ENCODE measurements at places on chromosomes 16 and 17.

DNA sequence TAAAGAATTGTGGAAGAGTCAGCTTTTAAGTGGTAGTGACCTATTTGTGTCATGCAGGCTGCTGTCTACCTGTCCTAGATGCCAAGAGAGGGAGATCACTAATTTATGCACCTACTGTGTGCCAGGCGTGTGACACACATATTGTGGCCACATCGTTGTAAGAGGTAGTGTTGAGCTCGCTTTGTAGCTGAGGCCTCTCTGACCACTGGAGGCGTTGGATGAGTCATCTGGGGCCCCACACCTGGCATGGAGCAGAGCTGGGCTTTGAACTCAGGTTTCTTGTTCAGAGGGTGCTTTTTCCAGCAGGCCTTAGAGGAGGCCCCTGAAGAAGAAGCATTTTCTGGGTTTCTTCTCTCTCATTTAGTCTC, 52.3 kb upstream of the LGALS9 start:
- no peak for DNase-seq

DNA sequence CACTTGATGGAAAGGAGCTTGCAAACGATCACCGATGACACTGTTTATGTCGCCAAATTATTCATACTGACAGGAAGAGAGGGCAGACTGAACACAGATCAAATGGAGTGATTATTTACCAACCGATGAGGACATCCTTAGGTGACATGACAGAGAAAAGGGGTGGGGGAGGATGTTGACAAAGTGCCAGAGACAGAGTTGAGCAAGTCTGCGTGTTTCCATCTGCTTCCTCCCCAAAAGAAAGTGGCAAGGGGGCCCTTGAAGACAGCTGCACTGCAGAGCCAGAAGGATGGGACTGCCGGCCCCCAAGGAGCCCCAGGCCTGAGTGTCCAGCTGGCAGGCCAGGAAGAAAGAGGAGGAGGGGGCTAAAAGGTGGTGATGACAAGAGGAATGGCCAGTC, 191.0 kb upstream of the RPL38 start:
- DNase-seq: peak; percentile 88

GRCh38 chr17:35374766-35375344, 1.4 kb upstream of the SLFN11 start:
- no peak for DNase-seq

DNA sequence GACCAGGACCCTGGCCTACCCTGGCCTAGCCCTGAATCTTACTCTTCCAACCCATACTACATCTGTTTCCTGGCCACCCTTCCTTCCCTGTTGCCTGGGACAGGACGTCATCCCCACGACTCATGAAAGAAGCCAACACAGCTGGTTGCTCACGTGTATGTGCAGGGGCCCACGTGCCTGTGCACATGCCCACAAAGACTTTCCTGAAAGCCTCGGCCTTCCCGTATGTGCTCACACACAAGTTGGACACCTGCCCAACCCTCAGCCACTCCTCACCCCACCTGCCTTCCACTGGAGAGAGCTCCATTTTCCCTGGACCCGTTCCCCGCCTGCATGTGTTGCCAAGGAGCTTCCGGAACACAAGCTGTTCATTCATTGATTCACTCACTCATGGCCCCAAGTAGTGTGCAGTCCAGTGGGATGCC, 7.0 kb downstream of the PLXDC1 start:
- no peak for DNase-seq

GRCh38 chr17:13321951-13322701, 279.6 kb downstream of the HS3ST3A1 start:
- DNase-seq: no peak

GRCh38 chr17:82486231-82487094, 27.9 kb downstream of the NARF start:
- DNase-seq: no peak

GRCh38 chr17:50608700-50609379, 25.8 kb upstream of the ABCC3 start:
- DNase-seq: peak; percentile 91

GRCh38 chr17:64441772-64442540, 7.0 kb upstream of the MILR1 start:
- no peak for DNase-seq

DNA sequence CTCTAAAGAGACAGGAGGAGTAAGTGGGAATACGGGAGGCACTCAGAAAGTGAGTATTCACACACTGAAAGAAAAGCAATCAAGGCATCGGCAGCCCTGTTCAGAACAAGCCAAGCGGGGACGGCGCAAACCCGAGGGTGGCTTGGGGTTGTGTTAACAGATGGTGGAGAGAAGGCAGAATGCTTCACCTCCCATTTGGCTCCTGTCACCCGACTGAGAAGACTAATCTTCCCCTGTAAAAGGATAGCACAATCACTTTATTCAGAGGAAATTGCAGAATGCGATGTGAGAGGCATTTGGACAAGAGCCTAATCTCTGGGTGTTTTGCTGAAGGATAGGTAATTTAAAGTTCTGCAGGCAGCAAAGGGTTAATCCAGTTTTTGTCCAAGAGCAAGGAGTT, 119.3 kb upstream of the WSCD1 start:
- DNase-seq: peak; percentile 92

DNA sequence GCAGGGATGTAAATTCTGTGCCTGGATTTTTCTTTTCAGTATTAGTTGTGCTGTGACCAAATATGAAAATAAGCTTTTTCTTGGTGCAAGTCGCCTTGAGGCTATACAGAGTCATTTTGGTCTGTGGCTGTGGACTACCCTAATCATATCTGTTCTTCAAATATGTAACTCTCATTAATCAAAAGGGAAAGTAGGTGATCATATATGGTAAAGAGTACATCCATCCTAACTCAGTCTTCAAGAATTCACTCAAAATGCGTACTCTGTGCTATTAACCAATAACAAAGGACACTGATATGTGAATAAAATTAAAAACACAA, 2.6 kb downstream of the CPD start:
- DNase-seq: no peak

DNA sequence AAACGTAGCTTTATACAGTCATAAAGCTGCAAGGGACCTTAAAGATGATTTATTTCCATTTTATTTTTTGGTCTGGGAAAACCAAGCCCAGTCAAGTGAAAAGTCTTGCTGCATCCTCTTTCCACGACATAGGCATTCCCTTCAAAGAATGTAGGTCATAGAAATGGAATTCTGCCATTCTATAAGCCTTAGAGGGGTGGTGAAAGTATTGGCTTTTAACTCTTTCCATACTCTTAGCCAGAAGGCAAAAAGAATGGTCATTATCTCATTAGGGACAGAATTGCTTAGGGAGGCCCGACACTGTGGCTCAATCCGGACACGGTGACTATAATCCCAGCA, 7.9 kb upstream of the MSL1 start:
- DNase-seq: peak; percentile 45

DNA sequence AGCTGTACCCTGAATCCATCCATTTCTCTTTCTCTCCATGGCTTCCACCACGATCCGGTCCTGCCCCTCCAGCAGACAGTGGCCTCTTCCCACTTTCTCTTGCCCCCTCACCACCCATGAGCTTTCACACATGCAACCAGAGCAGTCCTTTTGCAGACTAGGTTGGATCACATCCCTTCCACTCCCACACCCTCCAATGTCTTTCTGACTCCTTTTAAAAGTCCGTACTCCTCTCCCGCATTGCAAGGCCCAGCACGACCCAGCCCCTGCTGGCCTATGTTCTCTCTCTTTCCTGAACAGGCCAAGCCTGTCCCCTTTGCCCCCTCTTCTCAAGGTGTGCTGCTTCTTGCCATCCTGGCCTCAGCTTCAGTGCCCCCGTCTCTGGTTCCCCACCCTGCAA, 22.5 kb upstream of the DNAI2 start:
- no peak for DNase-seq

- no peak for DNase-seq
These were observed at the start of gene CD300H for GRCh38 chr17:74567397-74567796. Gene CD300H, minus strand, starts transcription at chr17:74567509.

GRCh38 chr16:57128771-57129389, 36.5 kb downstream of the CPNE2 start:
- no peak for DNase-seq

GRCh38 chr17:82305727-82306300, 11.6 kb downstream of the CD7 start:
- no peak for DNase-seq

- peak; percentile 98 for DNase-seq
These were observed 65.6 kb downstream of the PDPK1 start for GRCh38 chr16:2603165-2604015.

DNA sequence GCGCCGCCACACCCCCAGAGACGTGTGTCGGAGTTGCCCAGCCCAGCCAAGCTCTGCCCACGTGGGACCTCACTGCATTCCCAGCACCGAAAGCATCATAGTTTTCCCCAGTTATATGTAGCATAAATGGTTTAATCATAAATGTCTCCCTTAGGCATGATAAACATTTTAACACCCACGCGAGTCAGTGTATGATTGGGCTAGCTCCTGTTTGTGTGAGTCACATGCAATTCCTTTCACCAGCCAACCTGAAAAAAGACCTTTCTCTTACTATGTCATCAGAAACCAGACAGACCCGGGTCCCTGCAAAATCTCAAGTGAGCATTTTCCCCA, 9.2 kb downstream of the TAF1C start:
- DNase-seq: no peak

DNA sequence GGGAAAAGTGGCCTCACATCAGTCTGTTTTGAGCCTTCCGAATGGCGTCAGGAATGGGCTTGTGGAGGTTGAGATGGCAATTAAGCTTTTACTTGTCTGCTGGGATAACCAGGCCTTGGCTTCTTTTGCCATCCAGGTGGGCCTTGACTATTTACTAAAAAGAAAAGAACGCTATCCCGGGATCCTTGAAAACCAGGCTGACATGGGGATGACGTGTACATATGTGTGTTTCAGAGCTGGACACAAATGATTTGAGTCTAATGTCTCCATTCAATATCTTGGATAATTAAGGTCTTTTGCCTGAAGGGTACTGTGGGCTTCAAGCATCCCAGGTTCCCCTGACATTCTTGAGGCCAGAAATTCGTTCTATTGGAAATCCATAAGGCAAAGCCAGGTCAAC, 32.6 kb upstream of the HOXB13 start:
- no peak for DNase-seq

DNA sequence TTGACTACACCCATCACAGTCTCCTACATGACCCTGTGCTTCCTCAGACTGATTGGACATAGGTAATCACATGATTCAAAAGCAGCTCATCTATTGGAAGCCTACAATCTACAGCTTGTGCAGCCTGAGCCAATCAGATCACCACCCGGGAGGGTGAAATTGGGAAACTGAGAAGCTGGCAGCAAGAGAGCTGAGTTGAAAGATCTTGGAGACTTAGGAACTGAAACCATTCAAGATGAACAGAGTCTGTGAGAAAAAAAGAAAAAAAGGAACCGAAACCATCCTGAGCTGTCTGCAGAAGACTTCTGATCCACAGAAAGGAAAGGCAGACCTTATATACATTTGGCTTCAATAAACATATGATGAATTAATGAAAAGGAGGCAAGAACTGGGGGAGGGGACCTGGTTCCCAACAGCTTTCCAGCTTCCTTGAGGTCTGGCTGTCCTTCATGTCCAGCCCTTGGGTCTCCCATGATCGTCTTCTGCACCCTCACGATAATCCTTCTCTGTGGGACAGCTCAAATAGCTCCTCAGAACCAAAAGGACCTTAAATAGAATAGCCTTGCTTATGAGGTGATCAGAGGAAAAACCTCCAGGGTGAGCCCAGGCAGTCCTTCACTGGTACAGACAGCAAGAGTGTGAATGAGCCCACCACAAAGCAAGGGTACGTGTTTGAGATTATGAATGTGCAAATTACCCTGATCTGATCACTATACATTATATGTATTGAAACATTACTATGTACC, 32.6 kb downstream of the PLXDC1 start:
- no peak for DNase-seq

- DNase-seq: peak; percentile 94
These were observed 1.2 kb upstream of the HEXIM1 start for GRCh38 chr17:45146890-45147580.

- DNase-seq: peak; percentile 66
These were observed 858 bp upstream of the ASPSCR1 start for GRCh38 chr17:81976332-81977210.

GRCh38 chr17:76458580-76459490, 5.9 kb upstream of the UBE2O start:
- DNase-seq: peak; percentile 65

- no peak for DNase-seq
These were observed 9.4 kb upstream of the CMTM4 start for GRCh38 chr16:66705790-66706505.

GRCh38 chr17:45855691-45856336, 11.1 kb downstream of the SPPL2C start:
- DNase-seq: no peak

DNA sequence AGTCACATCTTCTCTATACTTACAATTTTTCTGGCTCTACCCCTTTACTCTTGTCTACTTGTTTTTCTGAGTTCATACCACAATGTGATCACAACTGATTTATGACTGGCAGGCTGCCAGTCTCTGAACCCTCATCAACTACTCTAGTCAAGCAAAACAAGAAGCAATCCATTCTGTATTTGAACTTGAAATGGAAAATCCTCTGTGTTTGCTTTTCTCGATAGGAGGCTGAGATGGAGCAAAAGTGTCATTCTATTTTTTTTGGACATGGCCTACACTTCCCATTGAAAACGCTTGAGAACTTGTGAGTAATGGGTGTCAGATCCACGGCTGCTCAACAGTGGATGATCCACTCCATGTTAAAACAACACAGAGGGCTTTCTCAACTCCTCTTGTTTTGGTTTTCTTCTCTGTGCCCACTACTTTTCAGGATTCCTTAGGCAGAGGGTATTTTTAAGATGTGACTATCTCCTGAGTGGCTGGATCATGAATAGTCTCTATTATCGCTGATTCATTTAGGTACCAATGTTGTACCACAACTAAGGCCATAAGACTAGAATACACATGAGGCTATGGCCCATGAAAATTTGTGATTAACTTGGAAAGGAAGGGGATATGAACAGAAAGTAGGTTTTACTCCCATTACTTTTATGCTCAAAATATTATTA, 11.7 kb downstream of the TMEM100 start:
- no peak for DNase-seq

GRCh38 chr17:61562287-61562686, 28.7 kb downstream of the NACA2 start:
- DNase-seq: no peak

GRCh38 chr17:49848019-49848473, at the start of gene TAC4:
Gene TAC4, minus strand, starts transcription at chr17:49848069. Its CDS starts 52 bp downstream, at chr17:49848017.
- DNase-seq: peak; percentile 51

DNA sequence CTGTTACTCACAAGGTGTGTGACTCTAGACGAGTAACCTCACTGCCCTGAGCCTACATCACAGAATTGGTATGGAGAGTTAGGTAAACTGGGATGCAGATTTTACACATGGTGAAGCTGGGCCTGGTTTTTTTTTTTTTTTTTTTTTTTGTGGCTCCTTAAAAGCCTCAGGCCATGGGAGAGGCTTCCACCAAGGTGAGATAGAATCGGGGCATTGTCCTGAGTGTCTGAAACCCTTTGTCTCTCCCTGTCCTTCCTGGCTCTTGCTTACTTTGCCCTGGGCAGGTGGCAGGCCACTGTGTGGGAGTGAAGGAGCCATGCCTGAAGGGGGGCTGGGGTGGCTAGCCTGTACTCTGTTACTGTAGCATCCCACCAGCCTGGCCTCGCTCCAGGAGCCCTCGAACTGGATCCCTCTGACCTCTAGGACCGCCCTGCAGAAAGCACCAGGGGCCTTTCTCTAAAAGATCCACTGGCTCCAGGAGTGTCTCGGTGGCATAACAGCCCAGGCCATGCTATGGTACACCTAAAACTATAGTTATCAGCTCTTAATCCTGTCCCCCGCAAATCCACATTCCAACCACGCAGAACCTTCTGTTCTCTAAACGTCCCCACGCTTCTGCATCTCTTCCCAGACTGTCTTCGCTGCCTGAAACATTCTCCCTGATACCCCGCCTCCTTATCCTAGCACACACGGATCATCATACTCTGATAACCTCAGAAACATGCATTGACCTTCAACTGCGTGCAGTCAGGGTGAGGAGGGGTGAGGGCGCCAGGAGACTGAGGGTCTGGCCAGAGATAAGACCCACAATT, 1.7 kb upstream of the SLC13A2 start:
- no peak for DNase-seq

Data from NCI-H82 (cell line).